ENCODE measurements at places on chromosomes 13 and 19.

- H3K4me1 ChIP-seq, result no peaks in the 10 kb centered on the region
- H3K4me3 ChIP-seq, result no peak overlapping the region
- H3K36me3 ChIP-seq, result no peaks in the 10 kb centered on the region
- no peaks in the 10 kb centered on the region for H3K27me3 ChIP-seq
- no peak for DNase-seq
These were observed 90.9 kb upstream of the TRPC4 start for GRCh38 chr13:37960427-37960826.

- H3K36me3 ChIP-seq, result peaks cover 2% of the 10 kb centered on the region
- no peaks in the 10 kb centered on the region for H3K27me3 ChIP-seq
- no peak overlapping the region for H3K27ac ChIP-seq
- no peak for DNase-seq
- no peak overlapping the region for H3K4me3 ChIP-seq
- peaks cover 3% of the 10 kb centered on the region for H3K4me1 ChIP-seq
These were observed 10.5 kb upstream of the ELF1 start for GRCh38 chr13:41029629-41030028.

DNA sequence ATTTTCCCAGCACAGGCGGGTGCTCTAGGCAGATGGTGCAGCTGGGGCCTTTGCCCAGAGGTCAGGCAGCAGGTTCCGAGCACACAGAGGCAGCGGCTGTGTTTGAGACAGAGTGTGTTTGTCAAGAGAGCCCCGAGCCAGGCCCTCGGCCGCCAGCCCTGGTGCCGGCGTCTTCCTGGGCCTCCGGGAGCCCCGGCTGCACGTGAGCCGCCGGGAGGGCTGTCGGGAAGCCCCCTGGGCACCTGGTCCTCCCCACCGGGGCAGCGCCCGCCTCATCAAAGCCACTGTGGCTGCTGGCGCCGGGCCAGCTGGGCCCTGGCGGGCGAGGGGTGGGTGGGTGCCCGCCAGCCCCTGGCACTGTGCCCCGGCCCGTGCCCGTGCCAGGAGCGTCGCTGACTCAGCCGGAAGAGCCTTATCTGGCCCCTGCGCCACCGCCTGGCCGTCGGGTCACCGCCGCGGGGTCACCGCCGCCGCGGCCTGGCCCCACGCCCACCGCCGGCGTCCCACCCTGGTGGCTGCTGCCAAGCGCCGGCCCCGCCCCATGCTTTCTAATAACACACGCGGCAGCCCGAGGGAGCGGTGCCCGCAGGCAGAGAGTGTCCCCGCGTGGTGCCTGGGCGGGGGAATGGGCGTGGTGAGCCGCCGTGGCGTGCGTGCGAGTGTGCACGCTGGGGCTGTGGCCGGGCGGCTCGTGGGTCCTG is 14.9 kb downstream of the ARID3A start:
- peak; percentile 69 for DNase-seq
- H3K36me3 ChIP-seq, result no peaks in the 10 kb centered on the region
- peaks cover 19% of the 10 kb centered on the region for H3K4me1 ChIP-seq
- H3K27ac ChIP-seq, result peak overlapping the region; percentile 24
- H3K27me3 ChIP-seq, result no peaks in the 10 kb centered on the region
- no peak overlapping the region for H3K4me3 ChIP-seq

GRCh38 chr19:6677883-6678689 is 8.1 kb upstream of the TNFSF14 start:
- no peak overlapping the region for H3K27ac ChIP-seq
- no peak for DNase-seq
- H3K4me1 ChIP-seq, result peaks cover 7% of the 10 kb centered on the region
- no peaks in the 10 kb centered on the region for H3K27me3 ChIP-seq
- no peak overlapping the region for H3K4me3 ChIP-seq
- no peaks in the 10 kb centered on the region for H3K36me3 ChIP-seq

DNA sequence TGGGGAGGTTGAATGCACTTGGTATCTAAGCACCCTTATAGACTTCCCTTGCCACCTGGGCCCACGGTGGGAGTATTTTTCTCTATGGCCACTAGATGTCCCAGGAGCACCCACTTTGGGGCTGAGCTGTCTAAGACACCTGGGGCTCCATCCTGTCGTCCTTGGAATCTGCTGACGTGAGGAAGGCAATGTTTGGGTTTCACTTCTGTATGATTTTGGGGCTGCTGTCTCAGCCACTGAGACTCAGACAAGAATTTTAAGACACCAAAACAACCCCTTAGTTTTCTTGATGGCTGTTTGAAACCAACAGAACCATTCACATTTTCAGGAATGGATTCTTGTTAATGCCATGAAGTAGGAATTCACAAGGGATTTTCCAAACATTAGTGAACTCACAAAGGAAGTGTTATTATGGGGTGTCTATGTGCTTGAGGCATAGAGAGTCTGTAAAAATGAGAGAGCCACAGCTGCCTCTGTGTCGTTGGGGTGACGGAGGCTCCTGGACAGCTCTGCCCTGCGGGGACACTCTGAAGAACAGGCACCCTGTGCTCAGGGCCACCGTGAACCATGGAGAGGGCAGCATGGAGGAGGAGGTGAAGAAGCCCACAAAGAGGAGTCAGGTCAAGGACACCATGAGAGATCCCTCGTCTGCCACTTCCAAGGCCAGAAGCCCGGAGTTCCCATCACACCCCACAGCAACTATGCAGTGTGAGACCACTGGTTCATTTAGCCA is 106.8 kb upstream of the SPATA13 start:
- H3K4me1 ChIP-seq, result peaks cover 16% of the 10 kb centered on the region
- no peak overlapping the region for H3K27ac ChIP-seq
- no peaks in the 10 kb centered on the region for H3K36me3 ChIP-seq
- DNase-seq, result peak; percentile 72

DNA sequence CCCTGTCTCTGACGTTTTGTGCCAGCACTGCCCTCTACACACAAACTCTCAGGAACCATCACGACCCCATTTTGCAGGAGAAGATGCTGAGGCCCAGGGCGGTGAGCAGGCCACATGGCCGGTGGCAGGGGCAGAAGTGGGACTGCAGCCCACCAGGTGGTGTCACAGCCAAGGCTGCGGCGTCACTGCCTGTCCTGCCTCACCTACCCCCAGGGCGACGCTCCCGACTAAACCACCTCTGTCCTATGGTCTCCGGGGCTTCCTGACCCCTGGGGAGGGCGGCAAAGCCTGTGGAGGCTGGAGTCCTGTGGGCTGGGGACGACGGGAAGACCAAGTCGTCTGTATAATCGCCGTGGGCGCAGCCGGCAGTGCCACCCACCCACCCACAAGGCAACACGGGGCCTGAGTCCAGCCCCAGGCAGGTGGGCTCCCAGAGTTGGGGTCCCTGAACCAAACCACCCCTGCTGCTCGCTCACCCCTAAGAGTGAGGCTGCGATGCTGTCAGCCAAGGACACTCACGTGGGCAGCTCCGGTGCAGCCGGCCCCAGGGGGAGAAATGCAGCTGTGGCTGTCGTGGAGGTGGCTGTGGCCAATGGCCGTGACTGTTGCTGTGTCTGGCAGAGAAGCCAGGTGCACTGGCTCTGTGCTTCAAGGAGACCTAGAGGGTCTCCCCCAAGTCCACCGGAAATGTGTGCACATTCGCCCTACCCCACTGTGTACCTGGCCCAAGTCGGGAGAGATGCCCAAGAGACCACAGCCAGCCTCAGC is 29.7 kb downstream of the RASA3 start:
- H3K27me3 ChIP-seq, result no peaks in the 10 kb centered on the region
- H3K27ac ChIP-seq, result no peak overlapping the region
- no peak overlapping the region for H3K4me3 ChIP-seq
- DNase-seq, result no peak

- H3K36me3 ChIP-seq, result peaks cover 29% of the 10 kb centered on the region
- H3K4me3 ChIP-seq, result no peak overlapping the region
- no peak overlapping the region for H3K27ac ChIP-seq
- DNase-seq, result no peak
- H3K27me3 ChIP-seq, result no peaks in the 10 kb centered on the region
These were observed 5.0 kb downstream of the ZNF792 start for GRCh38 chr19:34959021-34959420.

- H3K27me3 ChIP-seq, result no peaks in the 10 kb centered on the region
- H3K4me1 ChIP-seq, result no peaks in the 10 kb centered on the region
- no peak overlapping the region for H3K27ac ChIP-seq
- H3K4me3 ChIP-seq, result no peak overlapping the region
- no peaks in the 10 kb centered on the region for H3K36me3 ChIP-seq
These were observed 147.1 kb upstream of the IRS2 start for GRCh38 chr13:109933476-109933875.

GRCh38 chr13:91195789-91196188 is 151.7 kb upstream of the MIR17HG start:
- DNase-seq, result no peak
- no peak overlapping the region for H3K27ac ChIP-seq
- H3K4me3 ChIP-seq, result no peak overlapping the region
